ENCODE measurements at places on chromosomes 12 and 14. TPM values are rescaled to one million over a fixed set of nuclear protein-coding genes. Genes with fewer than 3 reads are reported as not detected.

DNA sequence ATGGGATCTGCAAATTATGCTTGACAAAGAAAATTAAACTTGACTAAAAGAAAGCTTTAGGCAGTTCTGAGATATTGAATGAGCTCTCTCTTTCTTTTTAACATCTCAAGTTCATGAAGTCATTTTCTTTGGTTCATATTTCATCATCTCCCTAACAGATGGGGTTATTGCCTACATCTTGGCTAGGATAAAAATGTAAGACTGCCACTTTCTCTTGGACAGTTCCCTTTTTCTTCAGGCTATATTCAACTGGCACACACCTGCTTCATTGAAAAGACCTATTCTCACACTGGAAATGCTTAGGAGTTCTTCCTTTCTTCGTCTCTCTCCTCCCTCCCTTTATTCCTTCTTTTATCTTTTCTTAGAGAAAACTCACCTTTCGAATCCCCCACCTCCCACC, 355.9 kb upstream of the SEL1L start:
- no peak for DNase-seq

KRT79 gene
- total RNA-seq = not detected

DNA sequence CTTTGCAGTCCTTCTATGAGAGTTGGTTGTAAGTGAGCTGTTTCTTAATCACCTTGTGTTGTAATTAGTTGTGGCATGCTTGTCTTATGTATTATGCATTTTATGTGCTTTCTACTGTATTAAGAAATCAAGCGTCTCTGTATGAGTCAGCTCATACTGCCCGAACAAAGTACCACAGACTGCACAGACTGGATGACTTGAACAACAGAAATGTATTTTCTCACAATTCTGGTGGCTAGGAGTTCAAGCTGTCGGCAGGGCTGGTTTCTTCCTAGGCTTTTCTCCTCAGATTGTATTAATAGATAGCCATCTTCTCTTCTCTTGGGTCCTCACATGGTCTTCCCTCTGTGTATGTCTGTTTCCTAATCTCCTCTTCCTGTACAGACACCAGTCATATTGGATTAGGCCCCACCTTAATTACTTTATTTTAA, 77.7 kb downstream of the FLRT2 start:
- no peak for DNase-seq

- no peak for DNase-seq
These were observed 1.1 kb downstream of the AJUBA start for GRCh38 chr14:22981090-22981875.

DNA sequence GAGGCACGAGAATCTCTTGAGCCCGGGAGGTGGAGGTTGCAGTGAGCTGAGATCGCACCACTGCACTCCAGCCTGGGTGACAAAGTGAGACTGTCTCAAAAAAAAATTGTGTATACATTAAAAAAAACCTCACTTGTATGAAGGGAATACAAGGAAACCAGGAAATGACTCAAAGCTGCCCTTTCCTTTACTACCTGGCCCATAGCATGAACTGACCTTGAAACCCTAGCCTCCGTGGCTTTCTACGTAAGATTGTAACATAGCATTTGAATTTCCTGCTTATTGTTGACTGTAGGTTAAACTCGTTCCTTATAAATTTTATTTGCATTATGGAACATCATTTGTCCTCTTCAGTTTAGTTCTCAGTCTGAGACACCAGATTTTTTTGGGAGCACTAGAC, 9.1 kb upstream of the DDX47 start:
- no peak for DNase-seq

Measured in adrenal gland (tissue), 19 donors.